ENCODE measurements at places on chromosomes 4 and X.

DNA sequence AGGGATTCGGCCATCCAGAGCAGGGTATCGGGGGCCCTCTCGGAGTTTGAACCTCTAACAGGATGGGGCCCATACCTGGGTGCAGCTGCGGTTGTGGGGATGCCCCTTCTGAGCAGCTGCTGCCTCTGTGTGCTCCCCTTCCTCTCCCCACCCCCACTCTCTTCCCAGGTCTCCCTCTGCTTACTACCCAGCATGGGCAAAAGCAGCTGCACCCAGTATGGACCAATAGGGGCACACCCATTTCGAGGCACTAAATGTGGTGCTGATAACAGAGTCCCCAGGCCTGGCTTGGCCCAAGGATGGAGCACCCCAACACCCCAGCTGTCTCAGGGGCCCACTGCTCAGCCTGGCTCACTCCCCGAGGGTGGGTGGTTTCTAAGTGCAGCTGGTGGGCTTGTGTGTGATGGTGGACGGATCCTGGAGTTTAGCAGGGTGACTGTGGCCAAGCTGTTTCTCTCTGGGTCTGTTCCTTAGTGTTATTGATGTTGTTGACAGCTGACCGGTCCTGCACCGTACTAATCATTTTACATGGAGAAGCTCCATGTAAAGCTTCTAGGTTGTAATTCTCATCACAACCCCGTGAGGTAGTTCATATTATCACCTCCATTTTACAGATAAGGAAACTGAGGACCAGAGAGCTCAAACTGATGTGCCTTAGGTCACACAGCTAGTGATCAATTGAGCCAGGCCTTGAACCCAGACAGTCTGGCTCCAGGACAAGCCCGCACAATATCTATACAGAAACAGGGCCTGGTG lies 13.1 kb upstream of the KIAA0232 start:
- no peak for DNase-seq

DNA sequence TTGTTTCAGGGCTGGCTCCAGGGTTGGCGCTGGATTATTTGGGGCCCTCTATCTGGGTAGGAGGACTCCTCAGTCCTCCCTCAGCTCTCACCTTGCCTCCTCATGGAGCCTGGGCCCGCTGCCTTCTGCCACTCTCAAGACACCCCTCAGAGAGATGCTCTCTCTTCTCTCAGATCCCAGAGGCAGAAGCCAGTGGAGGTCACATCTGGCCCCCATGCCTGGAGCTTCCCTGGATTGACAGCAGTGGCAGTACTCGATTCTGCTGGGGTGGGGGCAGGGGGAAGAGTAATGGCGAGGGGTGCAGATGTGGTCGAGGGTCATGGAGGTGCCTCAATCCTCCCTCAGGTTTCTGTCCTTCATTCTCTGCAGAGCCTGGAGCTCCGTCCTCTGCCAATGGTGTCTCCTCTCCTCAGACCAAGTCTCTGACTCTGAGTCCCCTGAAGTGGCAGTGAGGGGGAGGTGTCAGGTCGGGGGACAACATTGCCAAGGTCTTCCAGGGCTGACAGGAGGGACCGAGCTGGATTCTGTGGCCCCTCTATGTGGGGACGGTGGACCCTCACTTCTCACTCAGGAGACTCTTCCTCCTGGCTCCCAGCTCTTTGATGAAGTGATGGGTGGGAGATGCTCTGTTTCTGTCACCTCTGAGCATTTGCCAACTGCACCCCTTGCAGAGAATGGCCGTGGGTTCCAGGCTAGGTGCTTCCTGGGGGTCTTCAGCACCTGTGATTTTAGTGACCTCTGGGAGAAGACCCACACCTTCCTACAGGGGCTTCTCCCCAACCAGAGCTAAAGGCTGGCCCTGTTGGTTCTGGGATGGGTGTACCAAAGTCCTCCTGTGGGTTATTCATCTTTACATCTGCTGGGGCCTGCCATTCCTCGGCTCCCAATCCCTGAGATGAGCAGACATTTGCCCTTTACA lies 10.9 kb upstream of the HSFX1 start:
- no peak for DNase-seq

DNA sequence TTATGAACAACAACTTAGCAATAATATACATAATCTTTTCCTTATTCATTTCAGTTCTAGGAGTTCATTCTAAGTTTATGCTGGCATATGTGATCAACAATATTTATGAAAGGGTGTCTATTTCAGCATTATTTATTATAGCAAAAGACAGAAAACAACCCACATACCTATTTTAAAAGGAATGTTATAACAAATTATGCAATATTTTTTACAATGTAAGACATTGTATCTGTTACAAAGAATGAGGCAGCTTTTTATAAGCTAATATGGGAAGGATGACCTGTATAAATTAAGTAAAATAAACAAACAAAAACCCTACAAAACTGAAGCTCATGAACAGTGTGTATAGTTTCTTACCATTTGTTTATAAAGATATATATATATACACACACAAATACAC lies 42.7 kb downstream of the AGTR2 start:
- no peak for DNase-seq

DNA sequence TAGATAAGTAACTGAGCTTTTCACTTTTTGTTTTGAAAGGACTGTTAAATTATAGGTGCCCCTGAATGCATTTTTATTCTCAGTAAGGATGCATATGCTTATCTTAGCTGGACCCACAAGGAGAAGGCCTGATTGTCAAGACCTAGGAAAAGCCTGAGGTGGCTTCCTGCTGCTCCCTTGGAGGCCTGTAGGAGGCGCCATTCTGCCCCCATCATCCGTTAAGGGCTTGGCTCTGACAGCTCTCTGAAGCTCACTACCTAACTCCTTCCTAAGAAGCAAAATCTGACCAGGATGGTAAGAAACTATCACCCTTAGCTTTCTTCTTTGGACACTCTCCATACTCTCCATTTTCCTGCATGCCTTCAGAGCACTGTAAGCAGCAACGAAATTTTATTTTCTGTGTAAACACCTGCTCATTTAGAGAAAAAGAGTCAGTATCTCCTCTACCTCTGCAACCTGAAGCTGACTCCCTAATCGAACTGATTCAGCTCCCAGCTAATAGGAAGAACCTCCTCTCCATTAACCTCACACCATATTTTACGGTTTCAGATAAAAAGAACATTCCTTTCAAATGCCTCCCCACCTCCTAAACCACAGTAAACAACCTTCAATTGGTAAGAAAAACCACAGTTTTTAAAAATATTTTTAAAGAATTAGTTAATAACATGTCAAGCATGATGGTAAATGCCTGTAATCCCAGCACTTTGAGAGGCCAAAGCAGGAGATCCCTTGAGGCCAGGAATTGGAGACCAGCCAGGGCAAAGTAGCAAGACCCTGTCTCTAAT lies 73.4 kb upstream of the EDNRA start:
- no peak for DNase-seq

DNA sequence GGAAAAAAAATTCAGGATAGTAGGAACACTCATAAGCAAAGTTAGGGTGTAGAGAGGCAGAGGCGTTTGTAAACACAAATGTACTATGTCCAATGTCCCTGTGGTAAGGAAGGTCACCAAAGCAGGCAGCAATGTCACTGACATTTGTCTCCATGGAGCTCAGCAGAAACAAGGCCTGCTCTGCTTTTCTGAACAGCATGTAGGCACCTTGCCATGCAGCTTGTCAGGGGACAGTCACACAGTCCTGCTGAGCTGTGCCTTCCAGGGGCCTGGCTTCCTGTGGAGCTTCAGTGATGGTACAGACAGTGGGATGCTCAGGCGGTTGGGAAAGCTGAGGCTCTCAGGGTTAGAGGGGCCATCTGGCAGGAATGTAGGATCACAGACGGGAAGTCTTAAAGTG lies 74.5 kb upstream of the HS3ST1 start:
- DNase-seq, result no peak

- DNase-seq, result no peak
These were observed 39.4 kb upstream of the GPC3 start for GRCh38 chrX:134024686-134025377.

DNA sequence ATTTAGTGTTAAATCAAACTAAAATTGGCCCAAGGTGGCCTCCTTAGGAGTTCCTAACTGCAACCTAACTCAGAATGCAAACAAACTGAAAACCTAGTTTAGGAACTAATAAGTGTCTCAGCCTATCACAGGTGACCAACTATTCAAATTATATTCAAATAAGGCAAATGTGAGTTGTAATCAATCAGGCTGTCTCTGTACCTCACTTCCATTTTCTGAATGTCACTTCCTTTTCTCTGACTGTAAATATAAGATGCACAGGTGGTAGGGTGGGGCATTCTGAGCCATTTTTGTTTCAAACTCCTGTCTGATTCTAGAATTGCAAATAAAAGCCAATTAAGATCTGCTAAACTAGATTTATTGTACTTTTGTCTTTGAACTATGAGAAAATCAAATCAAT lies 401.5 kb downstream of the PPP3CA start:
- DNase-seq, result no peak

GRCh38 chr4:109075621-109076020 lies 226.8 kb downstream of the COL25A1 start:
- no peak for DNase-seq

- DNase-seq, result no peak
These were observed 8.5 kb downstream of the UGT2B7 start for GRCh38 chr4:69104719-69105275.
